ENCODE measurements at places on chromosomes 13 and 19. TPM values are rescaled to one million over a fixed set of nuclear protein-coding genes. Genes with fewer than 3 reads are reported as not detected.

- DNase-seq: no peak
Measured at GRCh38 chr19:17209126-17210036, 5.8 kb upstream of the USE1 start.

The PTPRS gene
- total RNA-seq: 39.6 TPM

- DNase-seq: no peak
Measured at GRCh38 chr19:37718304-37718703, 1.3 kb downstream of the ZNF607 start.

- DNase-seq: no peak
Measured at GRCh38 chr19:10271543-10272086, 695 bp downstream of the ICAM1 start.

DNA sequence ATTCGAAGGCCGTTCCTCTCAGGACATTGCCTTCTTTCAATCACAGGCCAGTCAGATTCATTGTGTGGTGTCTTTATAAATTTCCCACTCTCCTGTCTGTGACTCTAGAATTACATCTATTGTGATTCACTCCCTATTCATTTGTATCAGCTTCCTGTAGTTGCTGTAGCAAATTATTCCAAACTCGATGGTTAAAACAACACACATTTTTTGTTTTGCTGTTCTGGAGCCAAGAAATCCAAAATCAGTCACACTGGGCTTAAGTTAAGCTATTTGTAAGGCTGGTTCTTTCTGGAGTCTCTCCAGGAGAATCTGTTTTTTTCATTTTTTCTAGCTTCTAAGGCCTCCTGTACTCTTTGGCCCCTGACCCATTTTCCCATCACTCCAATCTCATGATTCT, 1487.0 kb upstream of the SLC10A2 start:
- no peak for DNase-seq

DNA sequence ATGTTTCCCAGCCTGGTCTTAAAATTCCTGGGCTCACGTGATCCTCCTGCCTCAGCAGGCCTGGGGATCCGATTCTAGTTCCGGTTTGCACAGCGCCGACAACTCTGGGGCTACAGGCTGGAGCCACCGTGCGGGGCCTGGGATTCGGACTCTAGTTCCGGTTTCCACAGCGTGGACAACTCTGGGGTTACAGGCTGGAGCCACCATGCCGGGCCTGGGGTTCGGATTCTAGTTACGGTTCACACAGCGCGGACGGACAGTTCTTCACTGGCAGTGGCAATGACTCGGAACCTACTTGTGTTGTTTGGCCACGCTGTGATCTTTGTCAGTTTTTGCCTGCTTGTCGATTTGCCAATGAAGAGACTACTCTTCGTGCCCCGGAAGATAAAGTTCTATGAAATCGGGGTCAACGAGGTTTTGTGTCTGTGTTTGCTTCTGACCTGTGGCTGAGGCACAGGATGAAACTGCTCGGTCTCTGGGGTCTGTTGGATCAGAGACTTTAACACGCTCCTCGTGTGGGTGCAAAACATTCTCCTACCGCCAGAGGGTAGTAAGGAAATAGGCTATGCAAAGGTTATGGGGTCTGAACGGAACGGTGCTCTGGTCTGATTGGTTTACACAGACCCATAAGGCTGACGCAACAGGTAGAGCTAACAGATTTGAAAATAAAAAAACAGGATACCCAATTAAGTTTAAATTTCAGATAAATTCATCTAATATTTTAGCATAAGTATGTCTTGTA, 12.1 kb upstream of the ZSCAN1 start:
- DNase-seq: no peak

- DNase-seq: no peak
Measured at GRCh38 chr13:82477436-82477835, 1404.8 kb downstream of the SLITRK1 start.

DNA sequence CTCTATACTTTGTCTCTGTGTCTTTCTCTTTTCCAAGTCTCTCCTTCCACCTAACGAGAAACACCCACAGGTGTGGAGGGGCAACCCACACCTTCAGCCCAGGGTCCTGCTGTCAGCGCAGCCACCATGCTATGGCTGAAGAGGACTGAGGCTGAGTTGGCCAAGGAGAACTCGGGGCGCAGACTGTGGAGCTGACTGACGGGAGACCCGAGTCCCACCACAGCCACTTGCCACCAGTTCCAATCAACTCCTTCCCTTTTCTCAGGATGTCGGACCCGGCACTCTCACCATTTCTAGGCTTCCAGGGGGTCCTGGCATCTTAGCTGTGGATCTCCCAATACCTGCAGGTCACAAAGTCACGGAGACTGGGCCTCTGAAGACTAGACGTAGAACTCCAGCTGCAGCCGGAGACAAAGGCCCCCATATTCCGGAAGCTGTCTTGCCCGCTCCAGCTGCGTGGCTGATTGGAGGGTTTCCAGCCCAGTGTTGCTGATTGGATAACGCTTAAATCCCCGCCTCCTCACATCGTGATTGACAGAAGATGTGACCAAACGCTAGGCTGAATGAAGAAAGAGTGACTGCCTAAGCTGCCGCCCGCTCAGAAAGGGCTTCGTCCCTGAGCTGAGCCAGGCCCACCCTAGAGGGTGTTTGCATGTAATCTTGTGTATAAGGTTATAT, 63.6 kb downstream of the ZNF429 start:
- DNase-seq: no peak

The RNF17 gene
- 0.58 TPM for total RNA-seq

- DNase-seq: peak; percentile 77
Measured at GRCh38 chr13:95858286-95859075, 181.5 kb downstream of the DNAJC3 start.

DNA sequence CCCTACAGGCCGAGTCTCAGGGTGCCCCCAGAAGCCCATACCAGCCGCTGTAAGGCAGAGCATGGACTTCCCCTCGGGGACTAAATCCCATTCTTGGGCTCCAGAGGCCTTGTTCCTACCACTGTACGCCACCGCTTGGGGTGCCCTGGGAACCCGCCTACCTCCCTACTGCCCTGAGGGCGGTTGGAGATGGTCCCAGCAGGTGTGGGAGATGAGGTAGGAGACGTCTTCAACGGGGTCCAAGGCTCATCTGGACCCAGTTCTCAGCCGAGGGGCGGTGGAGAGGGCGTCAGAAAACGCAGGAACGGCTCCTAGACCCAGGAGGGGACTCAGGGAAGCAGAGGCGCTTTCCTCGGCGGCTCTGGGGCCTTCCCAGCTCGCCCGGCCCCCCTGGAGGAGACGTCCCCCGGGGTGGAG, 833 bp upstream of the ZIK1 start:
- no peak for DNase-seq

The PSG1 gene
- total RNA-seq: 2.0 TPM

GRCh38 chr13:50303963-50304721, 288.9 kb downstream of the KCNRG start:
- no peak for DNase-seq

DNA sequence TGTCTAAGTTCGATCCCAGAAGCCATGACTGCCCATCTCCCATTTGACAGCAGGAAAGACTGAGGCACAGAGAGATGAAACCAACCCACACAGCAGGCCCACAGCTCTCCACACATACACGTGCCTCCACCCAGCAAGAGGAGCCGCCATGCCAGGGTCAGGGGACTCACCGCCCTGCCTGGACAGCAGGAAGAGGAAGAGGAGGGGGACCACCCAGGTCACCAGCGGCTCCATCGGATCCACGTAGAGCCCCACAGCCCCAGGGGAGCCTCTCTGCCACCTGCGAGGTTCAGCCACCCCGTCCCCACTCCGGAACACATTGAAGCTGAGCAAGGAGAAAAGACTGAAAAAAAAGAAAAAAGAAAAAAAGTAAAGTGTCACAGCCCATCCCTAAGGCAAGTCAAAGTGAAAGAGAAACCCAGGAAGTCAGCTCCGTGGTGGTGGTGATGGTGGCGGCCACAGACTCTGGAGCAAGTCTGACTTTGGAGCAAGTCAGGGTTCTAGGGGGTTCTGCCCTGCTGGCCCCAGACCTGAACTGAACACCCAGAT, at the start of gene IL12RB1:
IL12RB1 (minus strand) TSS at position 345 of the 549 bp plus-strand sequence; CDS start at position 234, 111 bp downstream.
- DNase-seq: no peak

The HSH2D gene
- not detected for total RNA-seq

DNA sequence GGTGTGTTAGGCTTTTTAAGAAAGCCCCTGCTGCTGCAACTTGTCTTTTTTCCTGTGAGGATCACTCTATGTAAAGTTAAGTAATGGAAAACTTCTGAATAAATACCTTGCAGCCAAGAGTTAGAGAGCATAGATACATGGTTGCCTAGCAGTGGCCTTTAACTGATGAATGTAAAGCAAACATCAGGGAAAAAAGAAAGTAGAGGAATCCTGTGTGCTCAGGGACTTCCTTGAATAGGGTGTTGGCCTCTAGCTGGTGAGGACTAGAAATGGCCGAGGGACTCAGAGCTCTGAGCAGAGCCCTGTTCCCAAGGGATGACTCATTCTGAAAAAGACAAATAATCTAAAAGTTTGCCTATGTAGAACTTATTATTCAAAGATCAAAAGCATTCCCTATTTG, 135.7 kb downstream of the MIPEP start:
- DNase-seq: no peak

GRCh38 chr19:17944301-17944700, 11.5 kb downstream of the CCDC124 start:
- DNase-seq: no peak

- no peak for DNase-seq
Measured at GRCh38 chr13:48985756-48986155, 10.0 kb downstream of the FNDC3A start.

The KLK4 gene
- not detected for total RNA-seq

The CEACAM20 gene
- not detected for total RNA-seq

- DNase-seq: no peak
Measured at GRCh38 chr19:8557642-8558238, 19.5 kb downstream of the MYO1F start.

The ZNF45 gene
- total RNA-seq: 8.0 TPM

- no peak for DNase-seq
Measured at GRCh38 chr19:10499550-10500246, 3.5 kb downstream of the KEAP1 start.

GRCh38 chr13:53545340-53545941, 516.8 kb downstream of the OLFM4 start:
- no peak for DNase-seq

GRCh38 chr19:28887920-28888618, 324.9 kb downstream of the UQCRFS1 start:
- no peak for DNase-seq

The NKG7 gene
- not detected for total RNA-seq
